ENCODE measurements at places on chromosomes 5 and 9. TPM values are rescaled to one million over a fixed set of nuclear protein-coding genes. Genes with fewer than 3 reads are reported as not detected.
A peak's percentile ranks its signal among the peaks of the same experiment; 100 is the strongest.

Gene PELO
- 15.2 TPM for total RNA-seq

GRCh38 chr9:73137286-73137899 lies 14.3 kb upstream of the ANXA1 start:
- no peak for DNase-seq
- H3K27me3 ChIP-seq = no peaks in the 10 kb centered on the region
- no peak overlapping the region for H3K27ac ChIP-seq
- H3K36me3 ChIP-seq = no peaks in the 10 kb centered on the region

Gene NR6A1
- 206 TPM for total RNA-seq

DNA sequence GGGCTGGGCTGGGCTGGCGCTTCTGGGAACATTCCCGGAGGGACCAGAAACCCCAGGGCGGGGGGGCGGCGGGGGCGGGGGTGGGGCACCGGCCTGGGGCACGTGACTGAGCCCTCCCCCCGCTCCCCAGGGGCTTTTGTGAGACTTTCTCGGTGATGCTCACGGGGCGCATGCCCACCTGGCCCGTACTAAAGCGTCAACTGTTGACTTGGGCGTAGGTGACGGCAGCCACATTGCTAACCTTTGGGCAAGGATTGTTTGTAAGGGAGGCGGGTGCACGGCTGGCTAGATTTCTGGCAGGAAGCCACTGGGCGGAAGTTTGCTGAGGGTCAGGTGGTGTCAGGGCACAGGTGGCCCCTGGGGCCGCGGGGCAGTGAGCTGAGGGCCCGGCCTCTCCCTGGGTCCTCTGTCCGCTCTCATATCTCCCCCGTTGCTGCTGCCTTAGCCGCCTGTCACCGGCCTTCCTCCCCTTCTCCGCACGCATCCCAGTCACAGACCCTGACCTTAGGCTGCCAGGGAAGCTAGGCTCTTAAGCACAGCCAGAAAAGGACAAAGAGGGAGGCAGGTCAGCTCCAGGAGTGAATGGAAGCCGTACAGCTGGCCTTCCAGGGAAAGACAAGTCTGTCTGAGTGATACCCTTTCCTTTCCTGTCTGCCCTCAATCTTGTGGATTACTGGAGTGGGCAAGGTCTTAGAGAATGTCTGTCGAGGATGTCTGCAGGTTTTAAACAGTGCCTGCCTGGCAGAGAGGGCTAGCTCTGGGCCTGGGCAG lies 812 bp downstream of the CACFD1 start:
- peak overlapping the region; percentile 99 for H3K27ac ChIP-seq
- DNase-seq = peak; percentile 88
- peak overlapping the region; percentile 86 for H3K4me3 ChIP-seq
- H3K4me1 ChIP-seq = peaks cover 4% of the 10 kb centered on the region

DNA sequence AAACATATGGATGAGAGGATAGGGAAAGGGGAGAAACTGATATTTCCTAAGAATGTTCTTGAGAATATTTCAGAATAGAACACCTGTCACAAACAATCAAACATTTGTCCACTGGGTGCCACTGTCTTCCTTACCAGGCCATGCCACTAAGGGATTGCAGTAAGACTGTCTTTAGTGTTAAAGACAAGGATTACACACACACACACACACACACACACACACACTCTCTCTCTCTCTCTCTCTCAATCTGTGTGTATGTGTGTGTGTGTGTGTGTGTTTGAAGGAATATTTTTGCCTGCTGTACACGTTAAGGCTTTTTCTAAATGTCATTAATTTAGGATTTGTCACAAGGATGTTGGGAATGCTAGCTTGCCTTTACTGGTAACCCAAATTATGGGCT lies 54.4 kb downstream of the CCDC192 start:
- H3K27me3 ChIP-seq = no peaks in the 10 kb centered on the region
- no peak overlapping the region for H3K27ac ChIP-seq
- H3K4me1 ChIP-seq = peaks cover 17% of the 10 kb centered on the region
- H3K36me3 ChIP-seq = no peaks in the 10 kb centered on the region
- H3K4me3 ChIP-seq = peak overlapping the region; percentile 56

DNA sequence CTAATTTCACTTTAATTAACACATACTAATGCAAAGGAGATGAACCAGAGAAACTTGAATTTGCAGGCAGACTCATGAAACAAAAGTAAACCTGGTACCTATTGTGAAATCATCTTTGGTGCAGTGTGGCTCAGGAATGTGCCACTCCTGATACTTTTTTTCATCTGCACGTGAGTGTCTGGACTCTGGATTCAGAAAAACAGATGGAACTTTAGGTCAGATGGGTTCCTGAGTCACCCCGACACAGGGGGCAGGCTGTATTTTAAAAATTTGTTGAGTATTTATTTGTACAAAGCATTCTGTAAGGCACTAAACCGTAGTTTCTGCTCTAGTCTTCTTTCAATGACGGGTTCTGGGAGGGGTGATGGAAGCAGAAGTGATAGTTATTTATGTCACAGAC lies 52.2 kb upstream of the TUT7 start:
- no peak overlapping the region for H3K4me3 ChIP-seq
- no peak for DNase-seq
- H3K27ac ChIP-seq = no peak overlapping the region
- peaks cover 38% of the 10 kb centered on the region for H3K27me3 ChIP-seq
- H3K4me1 ChIP-seq = peaks cover 7% of the 10 kb centered on the region

Gene ARHGEF37
- total RNA-seq = 0.57 TPM

- DNase-seq = no peak
- H3K27me3 ChIP-seq = no peaks in the 10 kb centered on the region
- no peak overlapping the region for H3K27ac ChIP-seq
- H3K4me3 ChIP-seq = no peak overlapping the region
Observed at GRCh38 chr5:93107141-93107540, 473.9 kb downstream of the NR2F1-AS1 start.

Gene PCDHA6
- total RNA-seq = 6.2 TPM

Gene ARHGEF28
- total RNA-seq = 0.28 TPM

- H3K4me3 ChIP-seq = no peak overlapping the region
- no peaks in the 10 kb centered on the region for H3K27me3 ChIP-seq
- no peak overlapping the region for H3K27ac ChIP-seq
- no peaks in the 10 kb centered on the region for H3K36me3 ChIP-seq
Observed at GRCh38 chr5:59272809-59273427, 620.6 kb downstream of the PDE4D start.

DNA sequence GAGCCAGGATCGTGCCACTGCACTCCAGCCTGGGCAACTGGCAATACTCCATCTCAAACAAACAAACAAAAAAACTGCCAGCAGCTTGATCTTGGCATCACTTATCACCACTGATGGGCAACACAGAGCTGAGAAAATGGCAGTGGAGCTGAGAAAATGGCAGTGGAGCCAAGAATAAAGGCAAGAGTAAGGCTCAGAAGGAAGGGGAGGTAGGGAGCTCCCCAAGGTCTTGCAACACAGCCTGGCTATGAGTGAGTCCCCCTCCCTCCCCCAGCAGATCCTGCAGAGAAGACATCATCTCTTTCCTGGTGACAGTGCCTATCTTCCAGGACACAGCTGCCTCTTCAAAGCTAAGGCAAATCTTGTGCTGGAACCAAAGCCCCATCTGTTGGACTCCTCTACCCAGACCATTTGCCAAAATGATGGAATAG lies 70.3 kb downstream of the UGCG start:
- H3K27ac ChIP-seq = no peak overlapping the region
- no peaks in the 10 kb centered on the region for H3K36me3 ChIP-seq
- no peaks in the 10 kb centered on the region for H3K4me1 ChIP-seq

GRCh38 chr9:136093995-136094881 lies 851 bp downstream of the NACC2 start:
- peaks cover 4% of the 10 kb centered on the region for H3K36me3 ChIP-seq
- peaks cover 10% of the 10 kb centered on the region for H3K4me1 ChIP-seq
- H3K27ac ChIP-seq = no peak overlapping the region
- peaks cover 5% of the 10 kb centered on the region for H3K27me3 ChIP-seq
- DNase-seq = peak; percentile 73

GRCh38 chr9:109811876-109812275 lies 31.9 kb downstream of the PALM2AKAP2 start:
- H3K4me3 ChIP-seq = no peak overlapping the region
- no peaks in the 10 kb centered on the region for H3K27me3 ChIP-seq
- H3K27ac ChIP-seq = no peak overlapping the region
- H3K4me1 ChIP-seq = no peaks in the 10 kb centered on the region

Gene OLFM1
- 23.2 TPM for total RNA-seq

DNA sequence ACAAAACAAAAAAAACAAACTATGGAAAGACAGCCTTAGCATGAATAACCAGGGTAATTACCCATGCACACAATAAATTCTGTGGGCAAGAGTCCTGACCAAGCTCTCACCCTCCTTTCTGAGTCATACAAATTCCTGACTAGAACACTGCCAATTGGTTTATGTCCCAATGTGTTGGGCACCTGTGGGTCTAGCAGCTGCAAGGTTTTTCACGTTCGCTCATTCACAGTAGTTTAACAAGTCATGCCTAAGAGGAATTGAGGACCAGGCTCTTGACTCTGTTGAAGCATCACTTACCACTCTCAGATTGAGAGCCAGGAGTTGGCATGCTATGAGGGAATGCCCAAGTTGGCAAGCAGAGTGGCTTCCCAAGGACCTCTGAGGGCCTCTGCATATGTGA lies 205.5 kb upstream of the SLC24A2 start:
- DNase-seq = no peak
- H3K4me3 ChIP-seq = no peak overlapping the region
- H3K4me1 ChIP-seq = no peaks in the 10 kb centered on the region
- H3K27ac ChIP-seq = no peak overlapping the region

Gene TBC1D9B
- 102 TPM for total RNA-seq

DNA sequence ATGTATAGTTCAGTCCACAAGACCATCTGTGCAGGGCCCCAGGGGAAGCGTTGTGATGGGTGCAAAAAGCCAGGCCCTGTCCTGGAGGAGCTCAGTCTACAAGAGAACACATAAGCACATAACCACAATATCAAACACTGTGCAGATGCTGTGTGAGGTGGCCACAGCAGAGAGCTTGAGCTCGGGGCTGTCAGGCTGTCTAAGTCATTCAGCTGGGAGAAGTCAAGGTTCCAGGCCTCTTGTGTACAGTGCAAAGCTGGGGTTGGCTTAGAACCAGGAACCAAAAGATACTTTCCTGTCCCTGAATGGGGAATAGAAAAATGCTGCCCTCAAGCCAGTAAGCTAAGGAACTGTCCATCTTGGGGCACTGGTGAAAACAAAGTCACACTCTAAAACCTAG lies 75.0 kb downstream of the PRDM6 start:
- DNase-seq = no peak
- H3K4me3 ChIP-seq = no peak overlapping the region
- no peak overlapping the region for H3K27ac ChIP-seq
- H3K27me3 ChIP-seq = no peaks in the 10 kb centered on the region

Gene CCDC192
- 1.3 TPM for total RNA-seq

- H3K36me3 ChIP-seq = no peaks in the 10 kb centered on the region
- DNase-seq = no peak
- no peaks in the 10 kb centered on the region for H3K4me1 ChIP-seq
- H3K27ac ChIP-seq = no peak overlapping the region
- H3K4me3 ChIP-seq = no peak overlapping the region
Observed at GRCh38 chr5:56659971-56660370, 155.4 kb upstream of the MAP3K1 start.

- no peak overlapping the region for H3K27ac ChIP-seq
- H3K4me1 ChIP-seq = no peaks in the 10 kb centered on the region
- no peaks in the 10 kb centered on the region for H3K27me3 ChIP-seq
- H3K4me3 ChIP-seq = no peak overlapping the region
Observed at GRCh38 chr5:180603076-180603594, 11.8 kb upstream of the SCGB3A1 start.

Gene CDH18
- 0.23 TPM for total RNA-seq

- H3K27ac ChIP-seq = no peak overlapping the region
- H3K4me1 ChIP-seq = peaks cover under 1% of the 10 kb centered on the region
- no peaks in the 10 kb centered on the region for H3K36me3 ChIP-seq
Observed at GRCh38 chr9:136013116-136013515, 51.9 kb upstream of the UBAC1 start.

- no peaks in the 10 kb centered on the region for H3K27me3 ChIP-seq
Observed at GRCh38 chr5:37184748-37185364, 64.3 kb downstream of the CPLANE1 start.

Gene ABO
- 0.38 TPM for total RNA-seq

- H3K27ac ChIP-seq = no peak overlapping the region
- H3K4me3 ChIP-seq = peak overlapping the region; percentile 92
- peak; percentile 88 for DNase-seq
- H3K36me3 ChIP-seq = no peaks in the 10 kb centered on the region
- H3K4me1 ChIP-seq = peaks cover 15% of the 10 kb centered on the region
Observed at GRCh38 chr5:113293068-113293974, 141.5 kb downstream of the TSSK1B start.

Gene NR4A3
- 0.52 TPM for total RNA-seq

Gene CYLC2
- not detected for total RNA-seq

- peaks cover 27% of the 10 kb centered on the region for H3K27me3 ChIP-seq
- no peaks in the 10 kb centered on the region for H3K36me3 ChIP-seq
- no peak for DNase-seq
- peaks cover 12% of the 10 kb centered on the region for H3K4me1 ChIP-seq
Observed at GRCh38 chr9:105672711-105673234, 10.5 kb downstream of the TAL2 start.

- peak overlapping the region; percentile 81 for H3K4me3 ChIP-seq
- DNase-seq = peak; percentile 84
- H3K27me3 ChIP-seq = no peaks in the 10 kb centered on the region
- peaks cover 45% of the 10 kb centered on the region for H3K36me3 ChIP-seq
Observed at GRCh38 chr9:33044677-33045282, 19.7 kb downstream of the DNAJA1 start.

- no peak overlapping the region for H3K27ac ChIP-seq
- no peaks in the 10 kb centered on the region for H3K4me1 ChIP-seq
- no peak overlapping the region for H3K4me3 ChIP-seq
- DNase-seq = no peak
- no peaks in the 10 kb centered on the region for H3K27me3 ChIP-seq
Observed at GRCh38 chr5:79535477-79536192, 21.7 kb upstream of the HOMER1 start.

GRCh38 chr9:133904346-133905090 lies 87.6 kb downstream of the VAV2 start:
- peak overlapping the region; percentile 53 for H3K27ac ChIP-seq
- no peaks in the 10 kb centered on the region for H3K4me1 ChIP-seq
- H3K27me3 ChIP-seq = no peaks in the 10 kb centered on the region
- H3K4me3 ChIP-seq = no peak overlapping the region

DNA sequence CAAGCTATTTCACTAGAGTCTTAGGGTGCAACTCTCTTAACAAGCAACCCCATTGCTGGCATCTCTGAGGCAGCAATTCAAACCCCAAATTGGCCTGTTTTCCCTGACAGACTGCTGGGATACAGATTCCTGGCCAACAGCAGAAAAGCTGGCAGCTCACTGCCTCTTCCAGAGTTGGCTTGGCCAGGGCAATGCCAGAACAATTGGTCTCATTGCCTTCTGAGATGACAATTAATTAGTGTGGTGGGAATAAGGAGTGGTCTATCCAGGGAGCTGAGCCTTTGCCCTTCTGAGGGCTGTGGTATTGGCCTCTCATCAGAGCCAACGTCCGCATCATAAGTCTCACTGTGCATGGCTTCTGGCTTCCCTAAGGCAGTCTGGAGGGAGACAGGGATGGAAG lies 183.2 kb downstream of the GNAQ start:
- H3K36me3 ChIP-seq = no peaks in the 10 kb centered on the region
- DNase-seq = no peak
- peaks cover 16% of the 10 kb centered on the region for H3K4me1 ChIP-seq
- no peak overlapping the region for H3K4me3 ChIP-seq

Gene FBP2
- total RNA-seq = not detected

- no peaks in the 10 kb centered on the region for H3K27me3 ChIP-seq
- no peaks in the 10 kb centered on the region for H3K36me3 ChIP-seq
- no peaks in the 10 kb centered on the region for H3K4me1 ChIP-seq
- no peak overlapping the region for H3K4me3 ChIP-seq
- H3K27ac ChIP-seq = no peak overlapping the region
Observed at GRCh38 chr9:135326633-135327152, 152.9 kb upstream of the PPP1R26 start.

Gene PMPCA
- 80.0 TPM for total RNA-seq
